ENCODE measurements at places on chromosomes 3 and 15.

DNA sequence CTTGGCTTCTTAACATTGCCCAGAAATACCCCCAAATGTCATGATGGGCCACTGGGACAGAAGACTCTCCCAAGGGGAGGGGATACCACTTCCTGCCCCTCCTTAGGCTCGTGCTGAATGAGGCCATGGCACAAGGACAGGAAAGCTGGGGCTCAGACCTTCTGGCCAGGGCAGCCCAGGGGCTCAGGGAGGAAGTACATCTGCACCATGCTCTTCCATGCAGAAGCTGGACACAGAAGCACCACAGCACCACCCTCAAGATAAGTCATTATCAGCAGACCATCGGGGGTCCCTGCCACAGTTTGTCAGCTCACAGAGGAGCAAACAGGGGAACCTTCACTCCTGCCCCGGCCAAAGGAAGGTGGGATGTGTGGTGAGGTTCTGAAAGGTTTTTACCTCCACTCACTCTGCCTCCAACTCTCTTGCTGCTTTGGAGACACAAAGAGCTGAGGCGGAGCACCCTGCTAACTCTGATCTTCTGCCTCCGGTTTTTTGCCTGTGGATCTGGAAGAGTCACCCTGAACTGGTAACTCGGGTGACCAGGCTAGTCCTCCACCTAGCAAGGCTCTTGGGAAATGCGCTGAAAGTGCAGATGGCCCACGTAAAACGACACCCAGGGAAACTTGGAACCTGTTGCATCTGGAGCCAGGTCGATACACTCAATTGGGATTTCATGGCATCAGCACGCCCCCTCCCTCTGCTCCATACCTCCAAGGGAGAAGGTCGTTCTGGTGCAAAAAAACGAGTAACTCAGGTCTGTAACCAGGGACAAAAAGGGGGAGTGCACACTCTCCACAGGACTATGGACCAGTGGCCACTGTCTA lies 8.3 kb downstream of the BMF start:
- DNase-seq, result no peak

DNA sequence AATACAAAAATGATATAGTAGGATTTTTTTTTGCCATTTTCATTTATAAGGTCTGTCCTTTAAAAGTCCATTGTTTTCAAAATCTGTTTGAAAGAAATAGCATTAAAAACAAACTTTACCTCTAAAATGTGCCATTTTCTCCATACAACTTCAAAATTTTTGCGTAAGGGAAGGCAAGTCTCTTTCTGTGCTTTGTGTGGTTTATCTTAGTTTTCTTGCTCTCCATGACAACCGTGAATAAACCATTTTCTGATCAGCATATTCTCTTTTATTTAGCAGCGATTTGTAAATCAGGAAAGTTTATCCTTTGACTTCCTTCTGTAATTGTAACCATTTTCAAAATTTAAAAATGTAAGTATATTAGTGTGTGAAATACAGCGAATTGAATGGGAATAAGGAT lies 147.9 kb upstream of the CGNL1 start:
- DNase-seq, result no peak

- no peak for DNase-seq
These were observed 143.8 kb downstream of the NEO1 start for GRCh38 chr15:73196113-73196512.

DNA sequence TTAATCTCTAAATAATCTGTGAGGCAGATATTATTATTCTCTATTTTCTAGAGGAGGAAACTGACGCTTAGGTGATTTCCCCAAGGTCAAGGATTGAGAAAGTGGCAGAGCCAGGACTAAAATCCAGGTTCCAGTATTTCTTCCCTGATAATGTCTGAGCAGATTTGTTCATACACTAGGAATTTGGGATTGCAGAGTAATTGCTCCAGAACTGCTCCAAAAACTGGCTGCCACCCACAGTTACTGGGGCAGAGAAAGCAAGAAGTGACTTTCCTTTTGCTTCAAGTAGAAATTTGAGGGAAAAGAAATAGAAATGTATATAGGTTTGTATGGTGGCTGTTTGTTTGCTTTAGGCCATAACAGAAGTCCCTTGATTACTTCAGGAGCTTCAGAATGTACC lies 60.6 kb downstream of the SLC12A8 start:
- no peak for DNase-seq
